ENCODE measurements at places on chromosomes 13 and 19. TPM values are rescaled to one million over a fixed set of nuclear protein-coding genes. Genes with fewer than 3 reads are reported as not detected.

NUP58 gene
- 23.0 TPM for total RNA-seq

GRCh38 chr13:27088619-27089018 is 83.0 kb downstream of the USP12 start:
- H3K4me1 ChIP-seq, result no peaks in the 10 kb centered on the region
- H3K27ac ChIP-seq, result no peak overlapping the region
- no peak for DNase-seq

GRCh38 chr19:51542699-51543098 is 11.2 kb upstream of the SIGLEC6 start:
- no peak overlapping the region for H3K4me3 ChIP-seq
- no peaks in the 10 kb centered on the region for H3K36me3 ChIP-seq
- no peaks in the 10 kb centered on the region for H3K4me1 ChIP-seq
- H3K27me3 ChIP-seq, result peaks cover 46% of the 10 kb centered on the region

DNA sequence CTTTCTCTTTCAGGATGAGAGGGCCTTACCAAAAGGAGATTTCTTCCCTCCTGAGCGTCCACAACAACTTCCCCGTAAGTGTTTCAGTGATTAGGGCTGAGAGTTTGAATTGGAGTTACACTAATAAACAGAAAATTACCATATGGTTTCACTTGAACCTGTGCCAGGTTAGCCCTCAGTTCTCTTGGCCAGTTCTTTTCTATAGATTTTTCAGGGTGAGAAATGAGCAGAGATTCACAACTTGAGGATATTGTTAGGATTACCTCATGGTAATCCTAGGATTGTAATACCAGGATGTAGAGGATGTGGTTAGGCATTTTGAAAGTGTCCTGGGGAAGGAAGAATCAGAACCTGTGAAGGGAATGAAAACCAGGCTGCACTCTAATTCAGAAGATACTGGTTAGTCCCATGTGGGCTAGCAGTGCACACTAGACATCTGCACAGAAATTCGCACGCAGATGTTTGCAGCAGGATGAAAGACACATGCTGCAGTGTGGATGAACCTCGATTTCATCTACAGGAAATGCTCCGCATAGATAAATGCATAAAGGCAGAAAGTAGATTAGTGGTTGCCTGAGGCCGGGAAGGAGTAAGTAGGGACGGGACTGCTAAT is 24.1 kb downstream of the HNRNPM start:
- H3K4me1 ChIP-seq, result no peaks in the 10 kb centered on the region
- H3K27me3 ChIP-seq, result no peaks in the 10 kb centered on the region
- H3K27ac ChIP-seq, result no peak overlapping the region
- no peak for DNase-seq

- no peaks in the 10 kb centered on the region for H3K27me3 ChIP-seq
- DNase-seq, result no peak
- no peak overlapping the region for H3K27ac ChIP-seq
These were observed 126.4 kb downstream of the SPRY2 start for GRCh38 chr13:80214521-80214991.

DNA sequence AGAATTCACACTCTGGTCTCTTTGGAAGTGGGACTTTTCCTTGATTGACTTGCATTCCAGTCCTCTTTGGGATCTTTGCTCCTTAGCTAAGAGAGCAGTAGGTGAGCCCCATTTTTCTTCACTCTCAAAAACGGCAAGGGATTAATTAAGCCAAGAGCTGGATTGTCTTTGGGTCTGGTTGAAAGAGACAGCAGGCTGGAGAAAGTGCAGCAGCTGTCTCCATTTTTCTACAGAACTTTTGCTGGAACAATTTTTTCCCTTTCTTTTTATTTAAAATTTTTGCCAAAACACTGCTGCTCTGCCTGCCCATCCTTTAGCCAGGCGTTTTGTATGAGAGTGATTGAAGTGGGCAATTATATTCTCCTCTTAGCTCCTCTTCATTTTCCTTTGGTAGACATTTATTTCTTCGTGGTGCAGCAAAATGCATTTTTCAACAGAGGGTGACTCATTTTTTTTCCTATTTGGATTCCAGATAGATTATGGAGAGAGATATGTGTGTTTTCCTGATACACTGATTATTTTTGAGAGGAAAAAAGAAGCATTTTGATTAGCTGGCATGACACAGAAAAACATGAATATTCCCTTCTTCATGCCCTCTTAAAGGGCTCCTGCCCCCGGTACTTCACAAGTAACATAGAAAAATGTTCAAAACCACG is 371.2 kb upstream of the NBEA start:
- no peaks in the 10 kb centered on the region for H3K4me1 ChIP-seq
- no peak for DNase-seq
- H3K27me3 ChIP-seq, result no peaks in the 10 kb centered on the region

Data from heart left ventricle (tissue), 16 donors.